ENCODE measurements at places on chromosomes 11 and 22. TPM values are rescaled to one million over a fixed set of nuclear protein-coding genes. Genes with fewer than 3 reads are reported as not detected.

Gene LDHAL6A
- total RNA-seq: not detected

Gene TRIM48
- not detected for total RNA-seq

Gene PDE2A
- total RNA-seq: 1.4 TPM

Gene E2F8
- total RNA-seq: 2.6 TPM

Gene BCL2L13
- 54.7 TPM for total RNA-seq

Gene C11orf52
- total RNA-seq: under 0.01 TPM

Gene MMP13
- total RNA-seq: not detected

Gene TRIM29
- not detected for total RNA-seq

Gene AP5B1
- 6.8 TPM for total RNA-seq

Gene WDR74
- total RNA-seq: 74.3 TPM

Gene MTA2
- total RNA-seq: 186 TPM

Gene CEND1
- not detected for total RNA-seq

Gene GLB1L2
- total RNA-seq: 0.76 TPM
